ENCODE measurements at places on chromosomes 4 and X.

GRCh38 chr4:99013402-99013843 is 17.9 kb downstream of the METAP1 start:
- no peak for DNase-seq

DNA sequence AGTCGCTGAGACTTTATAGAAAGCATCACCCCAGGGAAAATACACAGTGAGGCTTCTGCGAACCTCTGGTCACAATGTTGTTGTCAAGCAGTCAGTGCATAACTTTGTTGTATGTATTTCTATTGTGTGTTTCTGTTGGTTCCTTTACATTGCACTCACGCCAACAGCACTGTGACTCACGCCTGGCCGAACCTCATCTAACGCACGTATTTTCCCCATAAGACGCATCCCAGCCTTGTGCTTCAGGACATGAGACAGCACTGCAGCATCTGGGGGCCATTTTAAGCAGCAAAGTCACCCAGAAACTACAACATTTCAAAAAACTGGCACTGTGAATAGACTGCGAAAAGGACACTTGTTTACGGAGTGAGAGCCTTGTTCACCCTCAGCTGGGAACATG is 30.6 kb downstream of the TBL1X start:
- DNase-seq = no peak

- DNase-seq = no peak
Measured at GRCh38 chr4:73540826-73541225, 59.3 kb downstream of the AFM start.

GRCh38 chrX:97060020-97060419 is 176.3 kb downstream of the RPA4 start:
- no peak for DNase-seq

DNA sequence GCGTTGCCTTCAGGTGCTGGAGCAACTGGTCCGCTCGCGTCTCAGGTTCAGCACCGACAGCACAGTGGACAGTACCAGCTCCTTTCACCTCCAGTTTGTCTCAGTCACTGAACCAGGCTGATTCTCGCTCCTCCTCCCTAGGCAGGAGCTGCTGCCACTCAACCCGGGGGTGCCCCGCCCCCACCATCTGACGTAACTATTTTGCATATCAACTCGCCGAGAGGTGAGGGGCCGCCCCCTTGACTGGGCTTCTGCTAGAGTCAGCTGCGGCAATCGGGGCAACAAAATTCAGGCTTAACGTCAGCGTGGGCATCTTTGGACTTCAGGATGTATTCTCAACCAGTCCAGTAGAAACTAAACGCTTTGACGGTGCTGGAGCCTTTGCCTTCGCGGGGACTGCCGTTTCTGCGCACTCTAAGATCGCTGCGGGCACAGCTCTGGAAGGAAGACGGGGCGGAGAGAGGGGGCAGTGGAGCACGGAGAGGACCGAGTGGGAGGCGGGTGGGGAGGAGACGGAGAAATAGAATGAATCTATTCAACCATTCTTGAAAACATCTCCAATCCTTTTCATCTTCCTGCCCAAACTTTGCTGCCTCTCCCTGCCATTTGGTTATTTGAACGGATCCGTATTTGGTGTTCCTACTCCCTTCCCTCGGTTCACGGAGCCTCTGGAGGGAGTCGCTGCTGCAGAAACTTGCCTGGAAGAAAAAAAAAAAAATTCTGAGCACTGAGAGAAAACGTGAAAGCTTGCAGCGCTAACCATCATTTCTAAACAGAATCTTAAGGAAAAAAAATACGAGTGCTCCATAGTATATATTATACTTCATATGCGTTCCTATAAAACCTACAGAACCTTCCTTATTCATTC is at the start of gene FSTL5:
Gene FSTL5, minus strand, starts transcription at position 109 of the 868 bp plus-strand sequence. CDS start 52,604 bp downstream, outside the sequence.
- peak; percentile 4 for DNase-seq

All from Calu3 (cell line).